ENCODE measurements at places on chromosomes 7 and 10. TPM values are rescaled to one million over a fixed set of nuclear protein-coding genes. Genes with fewer than 3 reads are reported as not detected.

ZNF239 gene
- 7.7 TPM for total RNA-seq

GRCh38 chr7:130947792-130948580 lies 214.0 kb upstream of the KLF14 start:
- no peak overlapping the region for H3K4me3 ChIP-seq
- H3K27ac ChIP-seq, result no peak overlapping the region

GRCh38 chr10:35327790-35328403 lies 8.4 kb upstream of the CCNY start:
- DNase-seq, result no peak
- H3K4me1 ChIP-seq, result peaks cover 21% of the 10 kb centered on the region
- no peaks in the 10 kb centered on the region for H3K27me3 ChIP-seq
- H3K4me3 ChIP-seq, result no peak overlapping the region

GRCh38 chr7:19215412-19215811 lies 70.2 kb upstream of the FERD3L start:
- no peak overlapping the region for H3K4me3 ChIP-seq
- DNase-seq, result no peak
- no peaks in the 10 kb centered on the region for H3K36me3 ChIP-seq

GPC2 gene
- total RNA-seq, result 63.0 TPM
